ENCODE measurements at places on chromosomes 4 and X.

DNA sequence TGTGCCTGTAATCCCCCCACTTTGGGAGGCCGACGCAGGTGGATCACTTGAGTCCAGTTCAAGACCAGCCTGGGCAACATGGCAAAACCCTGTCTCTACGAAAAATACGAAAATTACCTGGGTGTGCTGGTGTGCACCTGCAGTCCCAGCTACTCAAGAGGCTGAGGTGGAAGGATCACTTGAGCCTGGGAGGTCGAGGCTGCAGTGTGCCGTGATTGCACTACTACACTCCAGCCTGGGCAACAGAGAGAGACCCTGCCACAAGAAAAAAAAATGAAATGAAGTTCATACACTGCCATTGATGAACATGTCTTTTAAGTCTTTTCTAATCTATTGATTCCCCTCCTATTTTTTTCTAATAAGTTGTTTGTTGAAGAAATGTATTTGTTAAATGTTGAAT is 5.0 kb upstream of the ZFX start:
- no peak for DNase-seq

- no peak for DNase-seq
Observed at GRCh38 chr4:56531823-56532222, 26.2 kb downstream of the ARL9 start.

- no peak for DNase-seq
Observed at GRCh38 chr4:109206620-109207019, 95.8 kb downstream of the COL25A1 start.

- no peak for DNase-seq
Observed at GRCh38 chr4:89142691-89143669, 31.6 kb downstream of the TIGD2 start.

DNA sequence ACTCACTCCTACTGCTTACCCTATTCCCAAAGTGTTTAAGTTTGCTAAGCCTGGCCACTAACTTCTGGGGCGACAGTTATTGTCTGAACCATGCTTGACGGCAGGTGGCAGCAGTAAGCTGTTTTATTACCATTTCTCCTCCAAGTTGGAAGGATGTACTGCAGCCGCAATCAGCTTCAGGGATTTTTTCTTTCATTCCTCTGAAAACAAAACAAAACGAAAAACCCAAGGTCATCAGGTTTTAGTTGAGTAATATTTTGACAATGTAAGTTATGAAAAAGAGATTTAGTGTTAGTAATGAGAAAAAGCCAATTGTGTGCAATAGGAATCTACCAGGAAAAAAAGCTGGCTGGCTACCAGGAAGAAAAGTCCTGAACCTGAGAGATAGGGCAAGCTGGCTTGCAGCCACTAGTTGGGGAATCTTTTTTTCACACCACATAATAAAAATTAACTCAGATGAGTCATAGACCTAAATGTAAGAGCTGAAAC is 13.2 kb upstream of the RAB9B start:
- DNase-seq, result peak; percentile 10

DNA sequence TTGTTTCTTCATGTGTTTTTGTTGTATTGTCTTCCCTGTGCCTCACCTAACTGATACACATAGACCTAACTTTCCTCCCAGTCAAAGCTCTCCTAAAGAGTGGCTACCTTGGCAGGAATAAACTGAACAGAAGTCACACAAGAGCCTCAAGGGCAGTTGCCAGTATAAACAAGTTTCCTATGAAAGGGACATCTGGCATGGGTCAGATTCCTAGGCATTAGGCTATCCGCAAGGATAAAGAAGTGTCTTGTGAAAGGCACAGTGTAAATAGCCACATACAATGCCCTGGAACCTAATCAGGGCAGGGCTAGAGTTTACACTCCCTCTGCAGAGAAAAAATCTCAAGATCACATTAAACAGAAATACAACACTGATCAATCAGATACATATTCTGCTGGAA is 220.8 kb downstream of the SPANXN3 start:
- DNase-seq, result no peak

- DNase-seq, result no peak
Observed at GRCh38 chr4:8837181-8837841, 34.3 kb downstream of the HMX1 start.

DNA sequence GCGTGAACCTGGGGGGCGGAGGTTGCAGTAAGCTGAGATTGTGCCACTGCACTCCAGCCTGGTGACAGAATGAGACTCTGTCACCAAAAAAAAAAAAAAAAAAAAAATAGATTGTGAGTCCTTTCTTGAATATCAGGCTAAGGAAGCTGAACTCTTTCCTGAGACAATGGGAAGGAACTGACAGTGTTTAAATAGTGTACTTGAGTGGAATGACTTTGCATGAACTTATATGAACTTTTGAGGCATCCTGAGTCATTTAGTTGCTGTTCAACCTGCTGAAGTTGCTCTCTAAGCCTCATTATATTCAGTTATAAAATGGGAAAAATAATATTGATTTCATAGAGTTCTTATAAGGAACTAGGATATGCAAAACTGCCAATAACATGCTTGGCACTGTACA is 79.3 kb upstream of the LIMCH1 start:
- no peak for DNase-seq
